NCI-H2029 (cell line): ENCODE measurements at places on chromosomes 4 and X.

DNA sequence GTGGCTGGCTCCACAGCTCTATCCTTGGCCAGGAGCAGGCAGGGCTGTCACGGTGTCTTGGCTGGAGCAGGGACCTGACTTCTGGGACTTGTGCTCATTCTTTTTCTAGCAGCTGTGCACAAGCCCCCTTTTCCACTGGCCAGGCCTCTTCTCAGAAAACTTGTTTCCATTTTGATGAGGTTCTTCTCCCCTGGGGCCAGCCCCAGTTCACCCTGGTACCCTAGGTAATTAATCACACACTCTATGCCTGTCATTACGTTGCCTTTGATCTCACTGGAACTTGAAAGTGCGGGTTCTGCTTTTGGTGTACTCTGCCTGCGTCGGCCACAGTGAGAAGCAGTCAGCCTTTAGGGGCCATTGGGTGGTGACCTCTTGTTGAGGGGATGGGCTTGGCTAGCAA, 26.6 kb downstream of the DRD5 start:
- no peak for DNase-seq

- DNase-seq = no peak
These were observed 108.6 kb downstream of the CENPC start for GRCh38 chr4:67436742-67437141.

DNA sequence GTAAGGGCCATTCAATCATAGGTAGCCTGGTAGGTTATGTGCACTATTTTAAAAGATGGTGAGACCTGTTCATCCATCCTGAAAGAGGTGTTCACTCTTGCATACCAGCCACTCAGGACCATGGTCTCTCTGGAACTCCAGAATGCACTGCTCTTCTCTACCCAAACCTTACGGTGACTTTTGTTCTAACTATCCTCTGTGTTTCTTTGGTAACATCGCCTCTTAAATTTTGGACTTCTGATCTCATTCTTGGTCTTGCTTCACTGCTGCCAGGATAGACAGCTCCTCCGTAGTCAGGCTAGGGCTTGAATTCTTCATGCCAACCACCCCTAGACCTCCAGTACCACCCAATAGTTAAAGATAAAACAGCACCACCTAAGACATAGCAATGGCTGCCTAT, 346.3 kb upstream of the GALNT7 start:
- DNase-seq = no peak

DNA sequence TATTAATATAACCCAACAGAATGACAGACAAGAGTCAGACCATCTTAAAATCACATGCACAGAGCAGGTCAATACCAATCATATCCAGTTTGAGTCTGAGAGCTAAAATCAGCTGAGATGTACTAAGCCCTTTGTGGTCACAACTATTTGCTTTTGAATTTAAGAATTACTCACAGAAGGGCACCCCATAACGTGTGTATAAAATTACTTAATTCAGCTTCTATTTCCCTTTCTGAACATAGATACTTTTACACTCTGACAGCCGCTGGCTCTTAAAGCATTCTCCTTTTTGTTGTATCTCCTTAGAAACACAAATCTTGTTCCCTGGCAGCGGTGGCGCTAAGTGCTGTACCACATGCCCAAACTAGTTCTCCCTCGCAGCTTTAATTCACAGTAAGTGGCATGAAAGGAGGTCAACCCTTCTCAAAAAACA, 14.8 kb upstream of the PPARGC1A start:
- no peak for DNase-seq

- no peak for DNase-seq
These were observed 73.4 kb upstream of the ARHGAP36 start for GRCh38 chrX:130984782-130985181.

GRCh38 chrX:1601768-1602085, 10.3 kb downstream of the AKAP17A start:
- DNase-seq = no peak
